RPMI7951 (cell line): ENCODE measurements at places on chromosomes 13 and 19. TPM values are rescaled to one million over a fixed set of nuclear protein-coding genes. Genes with fewer than 3 reads are reported as not detected.

ZNF578 gene
- 0.78 and 1.6 TPM in 2 replicates for total RNA-seq

- no peak for DNase-seq
Observed at GRCh38 chr13:101121608-101122007, 294.7 kb downstream of the NALCN start.

DNA sequence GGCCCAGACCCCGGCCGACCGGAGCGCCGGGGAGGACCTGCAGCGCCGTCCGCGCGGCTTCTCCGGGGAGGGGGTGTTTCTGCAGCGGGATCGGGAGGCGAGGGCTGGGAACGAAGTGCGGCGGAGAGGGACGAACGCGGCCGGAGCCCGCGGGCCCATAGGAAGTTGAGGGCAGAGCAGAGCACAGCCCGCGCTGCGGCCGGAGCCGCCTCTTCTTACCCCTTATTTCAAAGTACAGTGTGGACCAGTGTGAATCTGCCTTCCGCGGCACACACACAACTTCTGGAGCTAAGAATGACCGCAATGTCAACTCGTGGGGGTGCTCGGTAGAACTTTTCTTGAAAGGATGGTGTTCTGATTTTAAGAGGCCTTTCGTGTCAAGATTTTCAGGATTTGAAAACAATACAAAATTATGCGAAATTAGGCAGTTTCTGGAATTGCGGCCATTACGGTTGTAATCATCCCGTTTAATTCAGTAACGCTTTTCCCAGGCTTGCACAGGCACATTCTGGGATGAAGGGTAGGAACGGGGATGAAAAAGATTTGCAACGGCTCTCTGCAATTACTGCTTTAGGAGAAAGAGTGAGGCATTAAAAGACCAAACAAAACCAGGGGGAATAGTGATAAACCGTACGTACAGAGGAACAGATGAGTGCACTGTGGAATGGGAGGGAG is 821 bp downstream of the TDRD3 start:
- DNase-seq: peak; percentile 76

DNA sequence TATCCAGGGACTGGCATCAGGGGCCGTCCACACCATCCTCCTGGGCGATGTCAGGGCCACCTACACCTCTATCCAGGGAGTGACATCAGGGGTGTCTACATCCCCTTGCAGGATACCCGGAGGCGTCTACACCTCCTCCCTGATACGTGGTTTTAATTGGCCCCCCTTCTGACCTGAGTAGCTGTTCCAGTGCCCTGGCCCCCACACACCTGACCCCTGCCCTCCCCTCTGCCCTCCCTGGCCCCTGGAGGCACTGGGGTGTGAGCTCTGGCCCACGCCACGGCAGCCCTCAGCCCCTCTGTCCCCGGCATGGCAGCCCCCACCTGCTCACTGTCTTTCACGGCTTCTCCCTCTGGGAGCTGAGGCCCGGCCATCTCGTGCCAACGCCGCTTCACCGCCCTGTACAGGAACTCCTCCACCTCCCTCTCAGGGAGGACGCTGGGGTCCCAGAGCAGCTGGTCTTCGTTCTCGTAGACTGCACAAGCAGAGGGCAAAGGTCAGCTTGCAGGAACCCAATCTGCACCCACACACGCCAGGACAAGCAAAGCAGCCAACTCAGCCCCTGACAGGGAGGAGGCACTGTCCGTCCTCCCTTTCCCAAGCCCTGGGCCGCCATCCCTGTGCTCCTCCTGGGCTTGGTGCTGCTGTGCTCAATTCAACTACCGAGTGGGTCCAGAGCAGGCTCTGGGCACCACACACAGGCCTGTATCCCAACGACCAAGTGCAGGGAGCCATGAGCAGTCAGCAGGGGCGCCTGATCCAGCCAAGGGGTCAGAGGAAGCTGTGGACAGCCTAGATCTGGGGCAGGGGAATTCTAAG is 22.2 kb upstream of the PLPP2 start:
- DNase-seq: no peak
